ENCODE measurements at places on chromosomes 1 and 21.

DNA sequence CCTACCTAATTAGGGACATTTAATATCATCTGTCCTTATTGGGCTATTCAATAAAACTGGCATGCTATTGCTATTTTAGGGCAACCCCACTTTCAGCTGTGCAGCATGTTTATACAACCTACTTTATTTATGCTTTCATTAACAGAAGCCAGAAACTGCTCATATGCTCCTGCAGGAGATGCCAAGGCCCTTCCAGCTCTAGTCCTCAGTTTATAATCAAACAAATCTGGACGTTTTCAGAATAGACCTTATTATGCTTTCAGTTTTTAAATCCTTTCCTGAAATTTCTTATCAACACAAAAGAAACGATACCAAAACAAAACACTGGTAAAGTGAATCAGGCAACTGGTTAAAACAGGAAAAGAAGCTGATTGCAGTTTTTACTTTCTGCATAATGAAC lies 53.2 kb downstream of the PTGS2 start:
- H3K4me1 ChIP-seq: no peaks in the 10 kb centered on the region
- no peaks in the 10 kb centered on the region for H3K36me3 ChIP-seq

GRCh38 chr1:26358411-26359384 lies 4.8 kb upstream of the CRYBG2 start:
- peaks cover 5% of the 10 kb centered on the region for H3K4me1 ChIP-seq
- no peak for DNase-seq

DNA sequence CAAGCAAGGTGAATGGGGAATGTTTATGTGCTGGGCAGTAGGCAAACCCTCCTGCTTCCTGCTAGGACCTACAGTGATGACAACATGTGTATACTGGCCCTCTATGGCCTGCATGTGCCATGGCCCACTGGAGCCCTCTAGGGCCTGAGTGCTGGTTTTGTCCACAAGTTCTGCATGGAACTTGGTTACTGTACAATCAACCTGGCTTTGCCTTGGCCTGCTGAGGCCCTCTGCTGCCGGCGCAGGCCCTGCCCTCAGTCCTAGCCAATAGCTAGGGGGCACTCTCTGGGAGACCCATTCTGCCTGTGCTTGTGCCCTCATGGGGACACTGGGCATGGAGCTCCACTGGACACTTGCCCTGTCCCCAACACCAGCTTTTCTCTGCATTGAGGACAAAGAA lies 138.6 kb upstream of the NGF start:
- H3K4me3 ChIP-seq: no peak overlapping the region
- H3K27me3 ChIP-seq: peaks cover 23% of the 10 kb centered on the region
- no peaks in the 10 kb centered on the region for H3K36me3 ChIP-seq
- no peaks in the 10 kb centered on the region for H3K4me1 ChIP-seq
- H3K27ac ChIP-seq: no peak overlapping the region

DNA sequence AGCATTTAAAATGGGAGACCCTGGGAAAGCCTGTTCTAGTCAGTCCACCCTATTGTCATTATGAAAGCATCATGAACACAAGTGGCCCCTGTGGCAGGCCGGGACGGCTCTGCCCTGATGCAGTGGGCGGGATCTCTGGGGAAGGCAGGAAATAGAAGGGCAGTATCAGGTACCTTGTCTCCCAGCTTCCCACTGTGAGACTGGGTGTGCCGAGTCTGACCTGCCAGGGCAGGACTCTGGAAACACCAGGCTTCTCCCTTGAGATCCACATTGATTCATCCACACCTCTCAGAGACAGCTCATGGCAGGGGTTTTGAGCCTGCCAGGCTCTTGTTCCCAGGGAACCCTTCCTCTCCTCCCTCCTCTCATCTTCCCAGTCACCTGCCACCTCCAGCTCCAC lies 24.5 kb upstream of the GNPAT start:
- H3K36me3 ChIP-seq: no peaks in the 10 kb centered on the region
- H3K4me3 ChIP-seq: no peak overlapping the region
- DNase-seq: no peak
- H3K27ac ChIP-seq: no peak overlapping the region

DNA sequence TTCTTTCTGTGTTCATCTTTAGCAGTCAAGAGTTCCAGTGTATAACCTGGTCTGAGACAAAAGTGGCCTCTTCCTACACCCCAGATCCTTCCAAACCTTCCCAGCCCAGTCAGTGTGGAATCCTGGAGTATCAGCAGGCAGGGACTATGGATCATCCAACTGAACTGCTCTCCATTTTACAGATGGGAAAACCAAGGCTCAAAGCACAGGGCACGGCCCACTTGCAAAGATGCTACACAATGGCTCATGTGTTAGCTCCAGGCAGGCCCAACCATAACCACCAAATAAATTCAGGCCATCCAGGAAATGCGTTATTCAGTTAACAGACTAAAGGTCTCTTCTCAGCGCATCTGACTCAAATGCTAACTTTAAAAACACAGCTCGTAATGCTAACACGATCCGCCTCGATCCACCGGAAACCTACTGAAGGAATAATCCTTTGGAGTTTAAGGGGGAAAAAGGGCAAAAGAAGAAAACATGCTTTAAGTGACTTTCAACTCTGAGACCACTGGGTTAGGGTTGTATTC lies 7.1 kb downstream of the GLIS1 start:
- H3K36me3 ChIP-seq: peaks cover under 1% of the 10 kb centered on the region
- peak overlapping the region; percentile 78 for H3K27ac ChIP-seq
- H3K4me1 ChIP-seq: peaks cover 30% of the 10 kb centered on the region
- no peak for DNase-seq

- no peaks in the 10 kb centered on the region for H3K27me3 ChIP-seq
- H3K4me3 ChIP-seq: no peak overlapping the region
- H3K36me3 ChIP-seq: peaks cover 29% of the 10 kb centered on the region
- H3K27ac ChIP-seq: no peak overlapping the region
- peaks cover 3% of the 10 kb centered on the region for H3K4me1 ChIP-seq
Observed at GRCh38 chr1:44282704-44283426, 69.6 kb downstream of the DMAP1 start.

DNA sequence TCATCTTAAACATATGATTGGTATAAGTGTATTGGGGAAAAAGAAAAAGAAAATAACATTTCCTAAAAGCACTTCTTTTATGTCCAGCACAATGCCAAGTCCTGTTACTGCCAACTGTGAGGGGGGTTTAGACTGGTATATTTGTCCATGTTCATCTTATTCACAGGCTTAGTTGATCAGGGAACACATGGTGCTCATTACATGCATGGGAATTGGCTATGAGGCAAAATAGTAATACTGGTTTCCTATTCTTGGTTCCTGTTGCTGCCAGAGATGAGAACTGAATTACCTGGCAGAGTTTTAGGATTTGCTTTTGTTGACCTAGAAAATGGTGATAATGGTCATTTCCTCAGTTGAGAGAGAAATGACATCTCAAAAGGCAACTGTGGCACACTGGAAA lies 398.8 kb downstream of the DUSP10 start:
- H3K27me3 ChIP-seq: no peaks in the 10 kb centered on the region
- no peak for DNase-seq
- no peak overlapping the region for H3K27ac ChIP-seq
- H3K4me1 ChIP-seq: no peaks in the 10 kb centered on the region
